ENCODE measurements at places on chromosomes 5 and 9. TPM values are rescaled to one million over a fixed set of nuclear protein-coding genes. Genes with fewer than 3 reads are reported as not detected.

FGF1 gene
- 0.38 TPM for total RNA-seq

NRARP gene
- total RNA-seq, result 3.4 TPM

GNA14 gene
- not detected for total RNA-seq

GPR150 gene
- total RNA-seq, result 0.26 TPM

PKD2L2 gene
- not detected for total RNA-seq

CCNO gene
- total RNA-seq, result 1.8 TPM

GRCh38 chr5:33470544-33470943, 29.8 kb downstream of the TARS1 start:
- peak; percentile 48 for DNase-seq

DNA sequence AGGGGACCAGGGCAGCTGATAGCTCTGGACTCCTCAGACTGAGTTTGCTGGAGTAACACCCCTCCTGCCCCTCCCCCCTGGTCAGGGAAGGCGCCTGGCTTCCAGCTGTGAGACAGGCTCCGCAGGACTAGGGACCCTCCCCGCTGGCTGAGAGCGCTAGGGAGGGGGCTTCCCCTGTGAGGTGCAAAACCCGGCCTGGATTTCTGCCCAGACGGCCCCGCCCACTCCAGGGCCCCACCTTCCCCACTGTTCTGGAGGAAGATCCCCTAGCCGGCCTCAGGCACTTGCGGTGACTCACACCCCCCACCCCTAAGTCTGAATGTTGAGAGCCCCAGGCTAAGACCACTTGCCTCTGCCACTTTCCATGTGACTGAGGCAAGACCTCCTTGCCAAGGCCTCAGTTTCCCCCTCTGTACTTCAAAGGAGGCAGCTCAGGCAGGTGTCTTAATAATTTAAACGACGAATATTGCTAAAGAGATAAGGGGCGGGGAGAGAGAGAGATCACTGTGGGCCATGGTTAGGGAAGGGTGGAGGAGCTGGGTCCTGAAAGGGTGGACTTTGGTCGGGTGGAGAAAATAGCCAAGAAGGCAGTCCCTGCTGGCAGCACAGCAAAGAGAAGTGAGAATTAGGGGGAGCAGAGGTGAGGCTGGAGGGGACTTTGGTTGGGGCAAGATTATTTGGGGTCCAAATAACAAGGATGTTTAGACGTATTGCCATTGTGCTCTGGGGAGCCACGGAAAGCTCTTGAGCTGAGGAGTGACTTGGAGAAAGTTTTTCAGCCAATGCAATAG, 1.0 kb upstream of the DAB2IP start:
- DNase-seq, result peak; percentile 33

GRCh38 chr9:137406876-137407589, 15.9 kb downstream of the EXD3 start:
- no peak for DNase-seq

DNA sequence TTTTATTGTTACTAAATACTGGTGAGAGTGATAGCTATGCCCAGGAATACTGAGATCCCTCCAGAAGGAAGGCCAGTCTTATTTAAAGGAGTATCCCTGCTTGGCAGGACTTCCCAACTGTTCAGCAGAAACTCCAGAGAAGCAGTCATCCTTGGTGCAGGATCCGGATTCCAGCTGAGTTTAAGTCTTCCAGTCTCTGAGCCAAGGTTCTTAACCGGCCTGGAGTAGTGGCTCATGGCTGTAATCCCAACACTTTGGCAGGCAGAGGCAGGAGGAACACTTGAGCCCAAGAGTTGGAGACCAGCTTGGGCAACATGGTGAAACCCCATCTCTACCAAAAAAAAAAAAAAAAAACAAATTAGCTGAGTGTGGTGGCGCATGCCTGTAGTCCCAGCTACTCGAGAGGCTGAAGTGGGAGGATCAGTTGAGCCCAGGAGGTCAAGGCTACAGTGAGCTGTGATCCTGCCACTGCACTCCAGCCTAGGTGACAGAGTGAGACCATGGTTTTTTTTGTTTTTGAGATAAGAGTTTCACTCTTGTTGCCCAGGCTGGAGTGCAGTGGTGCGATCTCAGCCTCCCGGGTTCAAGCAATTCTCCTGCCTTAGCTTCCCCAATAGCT, 7.6 kb downstream of the NAIF1 start:
- no peak for DNase-seq

DNA sequence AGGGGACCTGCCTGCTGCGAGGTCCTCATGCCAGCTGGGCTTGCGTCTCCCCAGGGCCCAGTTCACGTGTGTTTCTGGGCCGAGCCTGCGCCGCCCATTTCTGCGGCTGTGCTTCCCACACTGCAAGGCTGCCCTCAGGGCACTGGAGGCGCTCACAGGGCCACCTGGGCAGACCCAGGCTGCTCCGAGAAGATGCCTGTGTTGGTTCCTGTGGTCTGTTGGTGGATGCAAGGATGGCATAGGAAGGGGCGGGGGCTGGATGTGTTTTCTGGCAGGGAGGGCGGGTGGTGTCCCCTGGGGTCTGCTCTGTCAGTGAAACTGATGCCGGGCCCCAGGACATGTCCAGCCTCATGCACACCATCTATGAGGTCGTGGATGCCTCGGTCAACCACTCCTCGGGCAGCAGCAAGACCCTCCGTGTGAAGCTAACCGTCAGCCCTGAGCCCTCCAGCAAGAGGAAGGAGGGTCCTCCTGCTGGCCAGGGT, 25.9 kb downstream of the NKD2 start:
- no peak for DNase-seq

DNA sequence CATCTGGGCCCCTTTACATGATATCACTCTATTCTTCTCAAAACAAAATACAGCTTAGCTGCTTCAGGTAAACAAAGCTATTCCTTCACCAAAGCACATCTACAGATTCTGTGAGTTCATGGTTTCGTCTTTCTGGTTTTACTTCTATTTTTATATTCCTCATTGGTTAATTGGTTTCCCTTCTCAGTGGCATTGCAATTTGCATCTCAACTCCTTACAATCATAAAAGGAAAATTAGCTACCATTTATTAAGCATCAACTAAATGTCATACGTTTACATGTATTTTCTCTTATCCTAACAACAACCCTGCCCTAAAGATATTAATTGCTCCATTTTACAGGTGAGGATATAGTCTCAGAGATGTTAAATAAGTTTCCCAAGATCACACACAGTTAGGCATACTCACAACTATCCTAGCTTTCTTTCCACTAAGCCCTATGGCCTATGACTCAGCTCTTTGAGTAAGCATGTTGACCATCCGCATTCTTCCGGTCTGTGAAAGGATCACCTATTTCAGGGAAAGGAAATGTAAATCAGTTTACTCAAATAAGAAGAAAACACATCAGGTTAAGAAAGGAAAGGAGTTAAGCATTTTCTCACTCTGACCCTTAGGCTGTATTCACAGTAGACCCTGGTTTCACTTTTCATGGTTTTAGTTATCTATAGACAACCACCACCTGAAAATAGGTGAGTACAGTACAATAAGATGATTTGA, 146.1 kb downstream of the CAAP1 start:
- peak; percentile 85 for DNase-seq

- DNase-seq, result no peak
Measured at GRCh38 chr5:16453609-16454008, 12.0 kb downstream of the ZNF622 start.

DNA sequence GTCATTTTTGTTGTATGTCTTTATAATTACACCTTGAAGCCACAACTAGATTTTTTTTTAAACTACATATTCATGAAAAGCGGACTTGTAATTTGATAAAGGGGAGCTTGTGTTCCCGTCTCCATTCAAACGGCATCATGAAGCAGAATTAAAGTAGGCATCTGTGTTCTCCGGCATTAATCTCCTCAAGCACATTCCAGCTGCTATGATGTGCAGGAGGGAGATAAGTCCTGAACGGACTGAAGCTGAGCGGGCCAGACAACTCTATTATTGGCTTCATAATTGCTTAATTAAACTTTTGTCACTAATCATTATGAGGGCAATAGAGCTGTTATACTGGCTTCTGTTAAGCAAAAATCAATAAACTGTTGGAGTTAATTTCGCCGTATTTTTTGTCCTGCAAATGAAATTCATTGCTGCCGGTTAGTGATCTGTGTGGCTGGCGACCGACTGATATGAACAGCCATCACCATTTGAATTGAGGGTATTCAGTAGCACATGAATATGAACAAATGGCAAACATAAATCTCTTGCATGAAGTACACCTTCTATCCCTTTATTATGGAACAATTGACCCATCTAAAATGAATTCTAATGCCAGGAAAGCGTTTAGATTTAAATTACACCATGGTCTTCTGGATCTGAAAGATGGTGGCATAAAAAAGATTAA, 408.8 kb upstream of the IRX1 start:
- no peak for DNase-seq
